Suprapubic skin (tissue), 4 donors: ENCODE measurements at places on chromosomes 2 and 18. TPM values are rescaled to one million over a fixed set of nuclear protein-coding genes. Genes with fewer than 3 reads are reported as not detected.

The TUBA4B gene
- total RNA-seq, result not detected

DNA sequence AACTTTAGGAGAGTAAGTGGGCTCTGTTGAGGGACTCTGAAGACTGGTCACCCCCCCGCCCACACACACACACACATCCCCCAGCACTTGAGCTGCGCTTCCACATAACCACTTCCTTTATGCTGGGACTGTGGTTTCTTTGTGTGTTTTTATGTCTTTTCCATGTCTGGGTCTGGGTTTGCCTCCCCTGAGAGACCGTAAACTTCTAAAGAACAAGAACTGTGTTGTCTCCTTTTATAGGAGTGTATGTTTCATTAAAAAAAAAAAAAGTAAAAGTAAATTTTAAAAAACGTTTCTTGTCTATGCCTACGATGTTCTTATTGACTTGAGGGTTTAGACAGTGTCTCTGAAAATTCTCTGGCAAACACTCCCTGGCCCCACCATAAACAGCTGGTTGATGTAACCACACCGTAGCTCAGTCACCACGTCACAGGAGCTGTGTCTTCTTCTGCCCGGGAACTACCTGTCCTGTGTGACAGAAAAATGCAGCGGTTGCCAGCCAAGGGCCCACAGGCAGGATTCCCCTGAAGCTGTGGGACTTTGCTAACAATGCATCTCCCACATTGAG lies 68.0 kb downstream of the KLHL29 start:
- DNase-seq, result no peak

GRCh38 chr18:10252952-10253705 lies 201.3 kb upstream of the APCDD1 start:
- DNase-seq, result no peak

DNA sequence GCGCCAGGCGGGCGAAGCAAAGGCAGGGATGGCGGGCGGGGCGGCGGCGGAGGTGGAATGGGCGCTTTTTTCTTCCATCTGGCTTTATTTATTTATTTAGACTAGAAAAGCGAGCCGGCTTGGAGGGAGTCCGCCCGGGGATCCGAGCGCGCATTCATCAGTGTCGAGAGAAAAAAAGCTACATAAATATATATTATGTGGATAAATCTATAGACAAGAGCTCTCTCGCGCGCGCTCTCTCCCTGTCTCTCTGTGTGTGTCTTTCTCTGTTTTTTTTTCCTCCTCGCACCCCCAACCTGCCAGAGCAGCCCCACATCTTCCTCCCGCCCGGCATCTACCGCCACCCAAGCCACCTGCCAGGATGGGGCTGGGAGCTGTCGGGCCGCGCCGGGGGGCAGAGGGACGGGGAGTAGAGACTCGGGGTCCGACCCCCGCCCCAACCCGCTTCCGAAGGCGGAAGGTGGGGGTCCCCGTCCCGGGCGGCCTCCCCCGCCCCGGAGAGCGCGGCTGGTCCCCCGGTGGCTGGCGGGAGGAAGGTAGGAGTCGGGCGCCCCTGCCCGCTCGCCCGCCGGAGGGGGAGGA lies 972 bp upstream of the CELF4 start:
- peak; percentile 74 for DNase-seq

The CCDC74A gene
- total RNA-seq, result 10.3 TPM

- DNase-seq, result no peak
Measured at GRCh38 chr2:231752061-231752460, 29.0 kb downstream of the PDE6D start.

DNA sequence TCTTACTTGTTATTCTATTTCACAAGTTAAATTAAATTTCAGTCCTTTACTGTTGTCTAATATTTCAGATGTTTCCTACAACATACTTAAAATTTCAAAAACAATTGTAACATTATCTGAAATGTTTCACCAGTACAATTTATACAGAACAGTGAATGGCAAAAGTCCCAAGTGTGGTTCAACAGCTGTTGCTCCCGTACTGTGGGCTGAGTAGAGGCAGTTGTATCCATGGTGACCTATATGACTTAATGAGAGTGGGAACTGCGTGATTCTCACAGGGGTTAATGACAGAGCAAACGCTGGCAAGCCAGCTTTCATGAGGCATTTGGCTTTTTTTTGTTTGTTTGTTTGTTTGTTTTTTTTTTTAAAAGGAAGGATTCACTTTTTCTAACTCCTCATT lies 5.3 kb upstream of the PLCL1 start:
- DNase-seq, result no peak

The ASTL gene
- total RNA-seq, result not detected

- no peak for DNase-seq
Measured at GRCh38 chr2:69159986-69160385, 147.0 kb downstream of the ANTXR1 start.

- no peak for DNase-seq
Measured at GRCh38 chr2:207926989-207927300, 98.4 kb downstream of the PLEKHM3 start.

The KLHL30 gene
- total RNA-seq, result 0.23 TPM

GRCh38 chr2:241842620-241843211 lies 16.0 kb downstream of the PDCD1 start:
- DNase-seq, result peak; percentile 89

GRCh38 chr2:222610746-222611145 lies 45.1 kb downstream of the FARSB start:
- no peak for DNase-seq

DNA sequence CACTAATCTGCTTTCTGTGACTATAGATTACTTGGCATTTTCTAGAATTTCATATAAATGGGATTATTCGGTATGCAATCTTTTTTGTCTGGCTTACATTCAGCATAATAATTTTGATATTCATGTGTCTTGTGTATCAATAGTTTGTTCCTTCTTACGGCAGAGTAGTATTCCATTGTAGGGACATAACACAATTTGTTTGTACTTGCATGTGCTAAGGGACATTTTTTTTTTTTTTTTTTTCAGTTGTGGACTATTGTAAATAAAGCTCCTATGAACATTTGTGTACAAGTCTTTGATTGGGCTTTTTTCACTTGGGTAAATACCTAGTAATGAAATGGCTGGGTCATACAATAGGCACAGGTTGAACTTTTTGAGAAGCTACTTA lies 45.1 kb downstream of the ARL5A start:
- DNase-seq, result no peak
